GM03348 (cell line): ENCODE measurements at places on chromosomes 6 and 20.

GRCh38 chr6:401994-402640 is 10.6 kb downstream of the IRF4 start:
- DNase-seq: no peak

GRCh38 chr20:13017235-13017634 is 8.5 kb downstream of the SPTLC3 start:
- no peak for DNase-seq

DNA sequence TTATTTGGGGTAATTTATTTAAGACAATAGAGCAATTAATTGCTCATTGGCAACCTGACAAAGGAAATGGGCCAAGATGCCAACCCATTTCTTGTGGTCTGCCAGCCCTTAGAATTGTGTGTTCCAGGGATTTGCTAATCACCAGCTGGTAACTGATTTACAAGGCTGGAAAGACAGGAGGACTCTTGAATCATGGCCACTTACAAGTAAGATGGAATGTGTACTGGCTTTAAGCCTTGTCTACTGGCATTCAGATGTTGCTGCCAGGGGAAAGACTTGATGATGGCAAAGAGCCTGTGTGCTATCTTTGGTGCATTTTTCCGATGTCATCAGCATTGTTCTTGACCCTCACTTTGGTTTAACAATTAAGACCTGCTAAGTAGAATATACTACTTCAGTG is 91.0 kb downstream of the BCKDHB start:
- DNase-seq: peak; percentile 45

- DNase-seq: no peak
Observed at GRCh38 chr6:34543421-34543820, 12.7 kb downstream of the SPDEF start.

DNA sequence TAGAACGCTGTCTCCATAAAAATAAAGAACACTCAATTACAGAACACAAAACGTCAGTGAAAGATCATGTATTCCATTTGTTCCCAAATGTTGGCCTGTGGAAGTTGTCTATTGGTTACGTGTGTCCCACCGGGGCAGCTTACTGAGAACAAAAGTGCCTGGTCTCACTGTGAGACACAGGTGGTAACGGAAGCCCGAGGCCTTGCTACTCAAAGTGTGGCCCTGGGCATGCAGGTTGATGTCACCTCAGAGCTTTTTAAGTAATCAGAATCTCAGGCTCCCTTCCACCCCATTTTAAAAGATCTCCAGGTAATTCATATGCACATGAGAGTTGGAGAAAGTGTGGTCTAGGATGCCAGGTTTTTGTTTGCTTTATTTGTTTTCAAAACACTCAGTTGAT is 422.5 kb upstream of the OPRM1 start:
- DNase-seq: no peak

DNA sequence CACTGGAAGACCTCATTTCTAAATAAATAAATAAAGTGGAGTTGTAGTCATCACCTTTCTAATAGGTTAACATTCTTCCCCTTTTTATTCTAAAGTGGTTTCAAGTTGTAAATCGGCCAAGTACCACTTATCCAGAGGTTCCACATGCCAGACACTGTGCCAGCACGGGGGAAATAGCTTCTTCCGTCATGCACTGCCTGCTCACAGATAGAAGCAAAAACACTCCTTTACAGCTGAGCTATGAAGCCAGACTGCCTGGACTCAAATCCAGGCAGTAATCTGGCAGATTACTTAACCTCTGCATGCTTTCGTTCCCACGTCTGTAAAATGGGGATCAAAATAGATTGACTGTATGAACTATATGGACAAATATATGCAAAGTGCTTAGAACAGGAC is 17.2 kb upstream of the SCML4 start:
- no peak for DNase-seq

- DNase-seq: no peak
Observed at GRCh38 chr6:41150671-41151070, 3.5 kb downstream of the TREML1 start.

DNA sequence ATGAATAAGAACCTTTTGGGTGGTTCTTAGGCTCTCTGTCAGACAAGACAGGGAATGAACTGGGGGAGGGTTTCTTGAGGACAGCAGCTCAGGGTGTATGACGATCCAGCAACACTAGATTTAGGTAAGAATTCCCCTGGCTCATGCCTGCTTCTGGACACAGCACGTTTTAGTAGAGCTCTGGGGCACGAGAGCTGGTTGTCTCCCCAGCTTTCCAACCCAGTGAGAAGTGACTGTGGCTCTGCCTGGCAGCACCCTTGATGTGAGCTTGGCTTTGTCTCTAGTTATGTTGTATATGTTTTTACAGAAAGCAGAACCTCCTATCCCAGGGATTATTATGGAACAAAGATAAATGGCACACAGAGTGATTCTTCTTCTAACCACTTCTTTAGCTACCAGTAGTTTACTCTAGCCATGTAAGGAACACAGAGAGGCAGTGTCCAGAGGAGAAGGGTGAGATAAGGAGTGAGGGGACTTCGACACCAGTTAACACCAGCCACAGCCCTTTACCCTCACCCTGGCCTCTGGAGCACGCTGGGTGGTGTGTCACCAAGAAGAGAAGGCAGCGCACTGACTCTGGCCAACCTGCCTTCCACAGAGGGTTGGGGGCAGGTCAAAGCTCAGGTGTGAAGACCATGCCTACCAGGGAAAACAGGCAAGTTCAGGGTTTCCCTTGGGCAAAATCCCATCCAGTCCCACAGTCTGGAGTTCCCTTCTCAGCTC is 3.9 kb downstream of the APOBEC2 start:
- no peak for DNase-seq

- peak; percentile 78 for DNase-seq
Observed at GRCh38 chr6:99330159-99330558, 19.3 kb downstream of the FAXC start.

GRCh38 chr20:51353491-51353890 is 189.0 kb downstream of the NFATC2 start:
- no peak for DNase-seq
